CD4-positive, alpha-beta T cell (primary cell): ENCODE measurements at places on chromosomes 6 and 20.

- no peak for DNase-seq
Measured at GRCh38 chr6:120108061-120108795, 758.7 kb upstream of the MAN1A1 start.

DNA sequence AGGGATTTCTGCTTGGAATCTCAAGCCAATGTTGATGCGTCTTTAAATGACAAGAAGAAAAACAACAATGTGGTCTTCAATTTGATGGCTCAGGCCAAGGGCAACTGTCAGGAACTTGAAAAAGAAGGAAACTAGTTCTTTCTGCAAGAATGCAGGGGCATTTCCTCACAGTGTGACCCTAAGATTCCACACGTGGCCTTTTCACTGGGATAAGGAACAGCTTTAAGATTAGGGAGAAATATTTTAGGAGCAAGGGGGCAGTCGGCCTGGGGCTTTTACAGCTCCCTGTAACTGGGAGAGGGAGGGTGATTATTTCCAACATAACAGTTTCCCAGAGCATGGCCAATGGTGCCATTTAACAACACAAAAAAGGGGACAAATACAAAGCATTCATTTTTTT is 39.4 kb upstream of the MRPS10 start:
- no peak for DNase-seq

GRCh38 chr20:46626758-46627157 is 24.5 kb downstream of the SLC13A3 start:
- DNase-seq, result no peak

- no peak for DNase-seq
Measured at GRCh38 chr6:89035252-89036101, 45.1 kb upstream of the PNRC1 start.

DNA sequence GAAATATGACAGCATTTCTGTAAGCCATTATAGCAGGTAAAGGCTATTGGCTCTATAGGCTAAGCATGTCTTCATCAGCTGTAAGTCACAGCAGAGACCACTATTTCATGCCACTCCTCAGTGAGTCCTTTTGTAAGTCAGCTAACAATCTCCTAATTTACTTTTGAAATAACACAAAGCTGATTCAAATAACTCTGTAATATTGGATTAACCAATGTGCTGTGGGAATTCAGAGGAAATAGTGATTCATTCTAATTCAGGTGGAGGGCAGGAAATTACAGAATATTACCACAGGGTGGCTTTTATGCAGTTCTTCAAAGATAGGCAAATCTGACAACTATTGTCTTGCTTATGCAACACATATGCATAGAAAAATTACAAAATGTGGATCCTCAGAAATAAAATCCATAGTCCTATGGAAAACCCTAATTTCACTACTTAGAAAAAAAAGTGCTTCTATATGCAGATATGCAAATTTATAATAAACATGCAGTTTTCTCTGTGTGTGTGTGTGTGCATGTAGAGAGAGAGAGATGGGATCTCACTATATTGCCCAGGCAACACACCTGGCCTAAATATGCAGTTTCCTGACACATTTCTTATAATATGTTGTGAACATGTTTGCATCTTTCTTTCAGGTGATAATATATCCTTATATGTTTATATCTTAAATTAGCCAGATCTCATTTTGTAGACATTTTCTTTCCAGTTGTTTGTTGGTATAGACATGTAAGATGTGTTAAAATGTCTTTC is 4.8 kb upstream of the SMIM28 start:
- DNase-seq, result no peak
